OCI-LY7 (cell line): ENCODE measurements at places on chromosomes 2 and 18. TPM values are rescaled to one million over a fixed set of nuclear protein-coding genes. Genes with fewer than 3 reads are reported as not detected.

The RFTN2 gene
- total RNA-seq, result not detected in 2 replicates

The GLI2 gene
- total RNA-seq, result not detected in 2 replicates

The IDH1 gene
- 48.9 and 57.2 TPM in 2 replicates for total RNA-seq

The PLEKHH2 gene
- 1.1 and 2.6 TPM in 2 replicates for total RNA-seq

The IL1RL1 gene
- not detected in 2 replicates for total RNA-seq

The NEU2 gene
- total RNA-seq, result not detected in 2 replicates

The RPRM gene
- not detected in 2 replicates for total RNA-seq

The PCARE gene
- not detected in 2 replicates for total RNA-seq

The NABP1 gene
- 36.0 and 42.5 TPM in 2 replicates for total RNA-seq

The GREB1 gene
- total RNA-seq, result 7.3 and 8.4 TPM in 2 replicates

The GALNT3 gene
- 2.6 and 3.6 TPM in 2 replicates for total RNA-seq

The LIMS4 gene
- total RNA-seq, result 0.57 and 1.2 TPM in 2 replicates

The THOC1 gene
- 70.4 and 77.1 TPM in 2 replicates for total RNA-seq

The TMEM237 gene
- total RNA-seq, result 29.2 and 30.5 TPM in 2 replicates

The CRYGC gene
- total RNA-seq, result not detected in 2 replicates

The LHCGR gene
- not detected in 2 replicates for total RNA-seq

The MOGAT1 gene
- total RNA-seq, result not detected in 2 replicates

The PLGLB1 gene
- 3.6 and 3.9 TPM in 2 replicates for total RNA-seq

The IL1F10 gene
- total RNA-seq, result not detected in 2 replicates

The UCN gene
- total RNA-seq, result 7.2 and 8.5 TPM in 2 replicates

The MBD1 gene
- total RNA-seq, result 44.1 and 47.3 TPM in 2 replicates

The BMP10 gene
- not detected in 2 replicates for total RNA-seq
